Astrocyte (in vitro differentiated cells and primary cell): ENCODE measurements at places on chromosomes 6 and 20. TPM values are rescaled to one million over a fixed set of nuclear protein-coding genes. Genes with fewer than 3 reads are reported as not detected.
A peak's percentile ranks its signal among the peaks of the same experiment; 100 is the strongest.

GRCh38 chr20:5674176-5674660 is 76.0 kb upstream of the SHLD1 start:
- H3K27ac ChIP-seq, result no peak overlapping the region
- H3K27me3 ChIP-seq, result peaks cover under 1% of the 10 kb centered on the region
- peak; percentile 36 for DNase-seq
- H3K36me3 ChIP-seq, result no peaks in the 10 kb centered on the region

DNA sequence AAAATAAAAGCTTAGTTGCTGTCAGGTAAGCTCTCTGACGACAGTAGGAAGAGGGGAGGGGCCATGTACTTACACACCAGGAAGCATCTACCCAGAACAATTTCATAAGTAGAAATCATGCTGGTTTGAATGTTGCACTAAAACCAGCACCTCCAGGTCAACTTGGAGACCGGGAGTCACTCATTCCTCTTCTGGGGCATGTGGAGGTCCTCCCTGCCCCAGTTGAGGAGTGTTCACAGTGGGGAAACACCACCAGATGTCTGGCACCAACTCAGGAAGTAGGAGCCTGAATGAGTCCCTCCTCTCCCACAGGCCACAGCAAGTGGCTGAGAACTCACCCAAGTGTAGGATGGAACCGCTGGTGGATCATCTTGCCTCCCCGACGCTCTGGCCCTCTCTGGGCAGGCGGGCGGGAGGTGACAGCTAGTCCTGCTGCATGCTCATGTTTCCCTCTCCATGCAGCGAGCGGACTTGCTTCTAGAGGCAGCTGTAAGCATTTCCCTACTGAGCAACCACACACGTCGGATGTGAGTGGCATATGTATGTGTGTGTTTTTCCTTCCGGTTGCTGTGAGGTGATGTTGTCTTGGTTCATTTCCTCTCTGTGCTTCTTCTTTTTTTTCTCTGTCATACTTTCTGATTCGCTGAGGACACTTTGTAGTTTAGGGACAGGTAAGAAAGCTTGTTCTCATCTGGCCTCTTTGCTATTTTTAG is 149.5 kb upstream of the NEDD9 start:
- DNase-seq, result no peak
- no peaks in the 10 kb centered on the region for H3K4me1 ChIP-seq
- H3K36me3 ChIP-seq, result no peaks in the 10 kb centered on the region
- H3K4me3 ChIP-seq, result no peak overlapping the region

DNA sequence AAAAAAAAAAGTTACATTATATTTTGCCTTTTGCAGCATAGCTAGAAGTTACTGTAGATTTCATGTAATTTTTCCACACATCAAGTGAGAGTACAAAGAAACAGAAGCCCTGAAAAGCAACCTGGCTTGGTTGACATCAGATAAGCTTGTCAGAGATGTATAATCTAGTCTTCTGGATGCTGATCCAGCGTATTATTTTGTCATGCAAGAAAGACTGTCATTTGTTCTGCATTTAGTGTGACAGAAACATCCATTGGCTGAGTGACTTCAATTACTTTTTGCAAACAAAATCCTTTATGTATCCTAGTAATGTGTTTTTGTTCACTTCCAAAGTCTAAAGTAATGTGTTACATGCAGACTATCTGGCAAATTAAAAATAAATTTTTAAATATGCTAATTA is 75.3 kb downstream of the FAM83B start:
- DNase-seq, result no peak
- no peaks in the 10 kb centered on the region for H3K36me3 ChIP-seq
- no peak overlapping the region for H3K4me3 ChIP-seq
- H3K4me1 ChIP-seq, result no peaks in the 10 kb centered on the region
- no peak overlapping the region for H3K27ac ChIP-seq

The GRM1 gene
- 0.05 and 0.07 TPM in 2 replicates for total RNA-seq

DNA sequence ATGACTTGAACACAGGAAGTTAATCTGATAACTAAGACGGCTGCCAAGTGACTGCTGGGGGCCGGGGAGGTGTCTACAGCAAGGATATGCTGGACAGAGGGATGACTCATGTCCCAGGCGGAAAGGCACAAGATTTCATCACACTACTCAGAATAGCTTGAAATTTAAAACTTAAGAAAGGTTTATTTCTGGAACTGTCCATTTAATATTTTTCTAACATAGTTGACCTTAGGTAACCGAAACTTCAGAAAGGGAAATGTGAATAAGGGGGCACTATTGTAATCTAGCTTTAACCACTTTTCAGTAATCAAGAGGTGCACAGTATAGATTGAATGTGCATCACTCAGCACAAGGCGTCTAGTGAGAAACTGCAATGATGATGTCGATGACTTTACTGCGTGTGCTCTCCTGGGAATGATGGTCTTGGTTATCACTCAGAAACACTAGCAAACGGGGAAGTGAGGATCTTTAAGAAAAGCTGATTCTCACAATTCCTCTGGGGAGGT is 171.5 kb downstream of the QKI start:
- no peaks in the 10 kb centered on the region for H3K27me3 ChIP-seq
- H3K27ac ChIP-seq, result peak overlapping the region; percentile 44
- H3K36me3 ChIP-seq, result no peaks in the 10 kb centered on the region

DNA sequence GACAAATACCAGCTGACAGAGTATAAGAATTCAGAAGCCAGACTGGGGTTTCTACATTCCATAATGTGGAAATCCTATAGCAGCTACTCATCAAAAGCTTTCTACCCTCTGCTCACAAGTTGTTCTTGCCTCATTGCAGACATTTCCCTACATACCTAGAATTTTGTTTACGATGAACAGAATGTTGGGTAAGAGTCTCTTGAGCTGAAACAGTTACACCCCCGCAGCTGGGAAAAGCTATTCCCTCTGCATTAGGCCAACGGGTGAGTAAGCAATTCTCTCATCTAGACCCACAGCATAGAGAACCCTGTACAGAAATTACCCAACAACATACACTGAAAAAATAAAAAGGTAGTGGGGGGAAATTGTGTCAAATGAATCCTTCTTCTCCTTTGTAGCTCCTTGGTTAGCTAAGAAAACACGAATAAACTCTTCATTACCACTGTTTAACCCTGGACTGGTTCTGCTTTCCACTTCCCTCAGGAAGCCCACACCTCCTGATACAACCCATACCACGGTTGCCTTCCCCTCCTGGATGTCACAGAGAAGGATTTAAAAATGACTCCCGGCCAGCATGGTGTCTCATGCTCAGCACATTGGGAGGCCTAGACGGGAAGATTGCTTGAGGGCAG is 215.0 kb upstream of the SHLD1 start:
- DNase-seq, result peak; percentile 72
- no peak overlapping the region for H3K4me3 ChIP-seq
- H3K27ac ChIP-seq, result peak overlapping the region; percentile 26
- H3K27me3 ChIP-seq, result no peaks in the 10 kb centered on the region

DNA sequence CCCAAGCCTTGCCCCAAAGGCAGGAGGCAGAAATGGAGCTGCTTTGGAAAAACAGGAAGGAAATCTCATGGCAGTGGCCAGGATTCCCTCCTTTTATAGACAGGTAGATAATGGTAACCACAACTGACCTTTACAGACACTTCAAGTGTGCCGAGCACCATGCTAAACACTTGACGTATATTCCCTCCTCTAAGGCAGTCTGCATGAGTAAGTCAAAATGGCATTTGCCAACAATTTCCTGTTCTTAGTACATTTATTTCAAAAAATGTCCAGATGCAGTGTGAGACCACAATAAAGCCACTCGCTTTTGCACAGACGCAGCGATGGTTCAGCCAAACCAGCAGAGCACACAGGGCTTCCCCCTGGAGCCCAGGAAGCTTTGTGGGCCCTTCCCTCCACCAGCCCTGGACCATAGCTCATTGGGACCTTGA is 16.5 kb upstream of the GPR6 start:
- H3K27me3 ChIP-seq, result peaks cover 4% of the 10 kb centered on the region
- H3K27ac ChIP-seq, result no peak overlapping the region
- no peak overlapping the region for H3K4me3 ChIP-seq
- H3K4me1 ChIP-seq, result no peaks in the 10 kb centered on the region
- no peaks in the 10 kb centered on the region for H3K36me3 ChIP-seq

The MOCS1 gene
- total RNA-seq, result 14.7 and 16.0 TPM in 2 replicates

- H3K4me3 ChIP-seq, result no peak overlapping the region
- H3K36me3 ChIP-seq, result no peaks in the 10 kb centered on the region
- no peak for DNase-seq
- no peaks in the 10 kb centered on the region for H3K4me1 ChIP-seq
- no peak overlapping the region for H3K27ac ChIP-seq
Measured at GRCh38 chr20:64103871-64104666, 3.3 kb downstream of the NPBWR2 start.

The EYA2 gene
- 1.4 and 1.5 TPM in 2 replicates for total RNA-seq

GRCh38 chr6:38799529-38800184 is 84.5 kb downstream of the DNAH8 start:
- H3K4me3 ChIP-seq, result no peak overlapping the region
- no peaks in the 10 kb centered on the region for H3K27me3 ChIP-seq
- DNase-seq, result no peak
- no peak overlapping the region for H3K27ac ChIP-seq
- no peaks in the 10 kb centered on the region for H3K36me3 ChIP-seq
- no peaks in the 10 kb centered on the region for H3K4me1 ChIP-seq

DNA sequence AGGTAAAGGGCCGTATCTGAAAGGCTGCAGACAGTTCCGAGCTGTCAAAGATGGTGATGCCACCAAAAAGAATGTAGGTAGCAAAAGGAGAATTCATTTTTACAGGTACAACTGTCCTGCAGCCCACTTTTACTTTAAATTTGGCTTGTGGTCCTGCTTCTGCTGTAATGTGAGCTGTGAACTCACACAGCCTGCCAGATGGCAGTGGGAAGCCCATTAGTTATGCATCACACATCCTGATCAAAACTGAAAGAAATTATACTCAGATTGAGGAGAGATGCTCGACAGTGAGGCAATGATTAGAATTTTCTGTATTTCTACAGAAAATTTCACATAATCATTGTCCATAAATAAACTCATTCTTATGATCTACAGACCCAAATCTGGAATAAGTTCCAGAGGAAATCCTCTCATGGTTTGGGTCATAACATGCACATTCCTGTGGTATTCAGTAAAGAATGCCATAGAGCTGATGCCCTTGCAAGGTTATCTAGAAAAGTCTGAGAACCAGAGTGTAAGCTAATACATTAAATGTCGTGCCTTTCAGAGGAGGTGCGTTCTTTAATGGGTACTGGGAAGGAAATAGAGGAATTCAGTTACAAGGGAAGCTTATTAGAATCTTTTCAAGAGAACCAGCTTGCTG is 23.9 kb upstream of the E2F3 start:
- no peaks in the 10 kb centered on the region for H3K36me3 ChIP-seq
- H3K27ac ChIP-seq, result peak overlapping the region; percentile 33
- DNase-seq, result peak; percentile 86
- no peaks in the 10 kb centered on the region for H3K27me3 ChIP-seq
- no peak overlapping the region for H3K4me3 ChIP-seq
- H3K4me1 ChIP-seq, result peaks cover 21% of the 10 kb centered on the region

GRCh38 chr20:41034239-41034638 is 5.6 kb downstream of the TOP1 start:
- no peak overlapping the region for H3K4me3 ChIP-seq
- H3K27ac ChIP-seq, result no peak overlapping the region
- H3K4me1 ChIP-seq, result peaks cover 21% of the 10 kb centered on the region
- H3K36me3 ChIP-seq, result peaks cover 4% of the 10 kb centered on the region
- H3K27me3 ChIP-seq, result no peaks in the 10 kb centered on the region
- no peak for DNase-seq

DNA sequence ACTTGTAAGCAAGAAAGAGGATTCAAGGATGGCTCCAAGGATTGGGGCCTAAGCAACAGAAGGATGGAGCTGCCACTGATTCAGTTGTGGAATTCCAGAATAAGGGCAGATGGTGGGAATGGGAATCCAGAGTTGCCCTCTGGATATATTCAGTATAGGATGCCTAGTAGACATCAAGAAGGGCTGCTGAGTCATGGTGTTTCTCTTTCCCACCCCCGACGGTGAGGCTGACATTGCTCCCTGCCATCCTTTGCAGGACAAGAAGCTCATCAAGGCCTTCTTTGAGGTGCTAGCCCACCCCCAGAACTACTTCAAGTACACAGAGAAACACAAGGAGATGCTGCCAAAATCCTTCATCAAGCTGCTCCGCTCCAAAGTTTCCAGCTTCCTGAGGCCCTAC is 11.2 kb upstream of the ZNF76 start:
- H3K27me3 ChIP-seq, result no peaks in the 10 kb centered on the region
- no peak for DNase-seq
- no peak overlapping the region for H3K4me3 ChIP-seq
- peaks cover 14% of the 10 kb centered on the region for H3K36me3 ChIP-seq
- no peaks in the 10 kb centered on the region for H3K4me1 ChIP-seq

DNA sequence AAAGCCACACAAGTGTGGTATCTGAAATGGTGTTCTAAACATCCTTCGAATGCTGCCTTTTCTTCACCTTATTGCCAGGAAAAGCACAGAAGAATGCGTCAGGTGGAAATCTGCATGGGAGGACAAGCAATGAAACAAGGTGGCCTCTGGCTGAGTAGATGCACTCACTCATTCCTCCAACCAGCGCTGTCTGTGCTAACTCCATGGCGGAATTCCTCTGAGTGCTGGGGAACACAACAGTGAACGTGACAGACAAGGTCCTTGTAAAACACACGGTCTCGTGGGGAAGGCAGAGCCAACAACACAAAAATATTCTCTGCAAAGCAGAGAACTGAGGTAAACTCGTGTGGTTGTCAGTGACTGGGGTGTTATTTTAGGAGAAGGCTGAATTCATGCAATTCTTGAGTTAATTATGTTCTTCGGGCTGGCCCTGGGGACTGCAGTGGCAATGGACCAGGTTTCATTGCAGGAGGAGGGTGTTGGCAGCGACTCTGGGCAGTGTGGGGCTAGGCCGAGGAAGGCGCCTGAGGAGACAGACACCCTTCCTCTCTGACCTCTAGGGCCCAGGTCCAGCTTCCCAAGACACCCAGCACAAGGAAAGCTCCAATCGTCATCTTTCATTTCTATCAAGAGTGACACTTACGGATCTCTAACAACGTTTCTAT is 339.7 kb downstream of the PRKN start:
- no peak for DNase-seq
- no peaks in the 10 kb centered on the region for H3K4me1 ChIP-seq
- no peak overlapping the region for H3K27ac ChIP-seq
- H3K36me3 ChIP-seq, result no peaks in the 10 kb centered on the region
- no peak overlapping the region for H3K4me3 ChIP-seq

DNA sequence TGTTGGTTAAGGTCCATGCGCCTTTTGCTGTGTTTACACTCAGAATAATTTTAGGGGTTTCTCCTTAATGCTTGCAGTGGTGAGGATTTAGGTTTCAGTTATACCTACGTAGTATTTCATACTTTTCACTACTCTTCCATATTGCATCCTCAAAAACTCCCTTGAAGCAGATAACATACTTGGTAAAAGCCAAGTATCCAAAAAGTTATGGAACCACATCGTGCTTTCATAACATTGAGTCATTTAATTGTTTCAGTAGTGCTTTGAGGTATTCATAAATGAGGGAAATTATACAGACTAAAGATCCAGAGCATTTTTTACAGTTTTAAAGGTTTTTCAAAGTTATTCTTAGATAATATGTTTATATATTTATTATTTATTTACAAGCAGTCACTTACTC is 4.0 kb upstream of the ATXN1 start:
- H3K4me3 ChIP-seq, result no peak overlapping the region
- DNase-seq, result no peak
- H3K36me3 ChIP-seq, result no peaks in the 10 kb centered on the region
- H3K27ac ChIP-seq, result peak overlapping the region; percentile 93
- H3K27me3 ChIP-seq, result no peaks in the 10 kb centered on the region
- peaks cover 70% of the 10 kb centered on the region for H3K4me1 ChIP-seq
